ENCODE measurements at places on chromosomes 13 and 19.

DNA sequence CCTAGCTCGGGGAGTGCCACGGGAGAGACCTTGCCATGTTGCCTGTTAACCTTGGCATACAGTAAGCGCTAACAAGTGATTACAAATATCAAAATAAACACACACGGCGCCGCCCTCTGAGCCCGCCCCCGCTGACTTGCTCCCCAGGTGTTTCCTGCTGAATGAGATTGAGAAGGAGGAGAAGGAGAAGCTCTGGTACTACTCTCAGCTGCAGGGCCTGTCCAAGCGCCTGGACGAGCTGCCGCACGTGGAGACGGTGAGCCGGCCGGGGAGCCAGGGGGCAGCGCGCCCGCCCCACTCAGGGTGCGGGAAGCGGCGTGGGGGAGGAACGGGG lies 5.0 kb downstream of the APC2 start:
- DNase-seq: no peak

DNA sequence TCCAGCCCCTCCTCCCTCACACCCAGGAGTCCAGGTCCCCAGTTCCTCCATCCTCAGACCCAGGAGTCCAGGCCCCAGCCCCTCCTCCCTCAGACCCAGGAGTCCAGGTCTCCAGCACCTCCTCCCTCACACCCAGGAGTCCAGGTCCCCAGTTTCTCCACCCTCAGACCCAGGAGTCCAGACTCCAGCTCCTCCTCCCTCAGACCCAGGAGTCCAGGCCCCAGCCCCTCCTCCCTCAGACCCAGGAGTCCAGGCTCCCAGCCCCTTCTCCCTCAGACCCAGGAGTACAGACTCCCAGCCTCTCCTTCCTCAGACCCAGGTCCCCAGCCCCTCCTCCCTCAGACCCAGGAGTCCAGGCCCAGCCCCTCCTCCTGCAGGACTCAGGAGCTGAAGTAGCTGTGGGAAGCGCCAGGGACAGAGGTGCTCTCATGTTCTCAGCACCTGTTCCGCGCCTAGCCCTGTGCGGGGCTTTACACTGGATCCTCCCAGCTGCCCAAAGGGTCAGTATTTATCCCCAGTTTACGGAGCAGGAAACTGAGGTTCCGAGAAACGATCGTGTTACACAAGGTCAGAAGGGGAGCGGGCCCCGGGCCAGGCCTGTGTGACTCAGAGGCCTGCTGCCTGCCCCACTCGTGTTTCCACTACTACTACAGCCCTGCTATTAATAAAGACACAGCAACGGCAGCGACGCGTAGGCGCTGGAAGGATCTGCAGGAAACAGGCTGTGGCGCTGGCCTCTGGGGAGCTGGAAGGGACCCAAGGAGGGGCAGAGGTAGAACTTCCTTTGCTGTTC lies 1.7 kb upstream of the SBK3 start:
- no peak for DNase-seq

GRCh38 chr19:37817180-37817981 lies 38.0 kb upstream of the ZNF573 start:
- peak; percentile 13 for DNase-seq

GRCh38 chr13:49086722-49087121 lies 111.0 kb downstream of the FNDC3A start:
- DNase-seq: no peak

DNA sequence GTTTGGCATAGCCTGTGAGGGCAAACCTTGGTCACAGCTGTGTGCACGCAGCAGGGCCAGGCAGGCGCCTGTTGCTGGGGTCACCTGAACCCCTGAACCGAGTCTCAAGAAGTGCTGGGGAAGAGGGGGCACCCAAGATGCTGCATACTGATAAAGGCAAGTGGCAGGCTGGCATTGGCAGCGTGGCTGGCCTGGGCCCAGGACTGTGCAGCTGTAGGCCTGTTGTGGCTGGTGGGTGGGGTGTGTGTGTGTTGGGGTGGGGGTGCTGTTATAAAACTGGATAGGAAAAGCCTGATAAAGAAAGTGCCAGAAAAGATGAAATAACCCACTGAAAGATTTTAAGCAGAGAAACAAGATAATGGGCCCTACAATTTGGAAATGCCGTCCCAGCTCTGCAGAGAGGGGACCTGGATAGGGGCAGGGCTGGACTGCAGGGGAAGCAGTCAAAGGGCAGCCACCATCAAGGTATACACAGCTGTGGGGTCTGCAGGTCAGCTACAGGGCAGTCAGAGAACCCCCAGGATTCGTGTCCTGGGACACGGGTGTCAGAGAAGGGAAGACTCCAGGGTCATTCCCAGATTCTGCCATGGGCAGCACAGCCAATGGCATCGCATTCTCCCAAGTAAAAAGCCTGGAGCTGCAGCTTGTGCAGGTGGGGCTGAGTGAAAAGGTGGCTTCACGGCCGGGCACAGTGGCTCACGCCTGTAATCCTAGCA lies 33.2 kb downstream of the CILP2 start:
- no peak for DNase-seq

GRCh38 chr19:17333611-17334413 lies 843 bp downstream of the ANO8 start:
- DNase-seq: peak; percentile 64

DNA sequence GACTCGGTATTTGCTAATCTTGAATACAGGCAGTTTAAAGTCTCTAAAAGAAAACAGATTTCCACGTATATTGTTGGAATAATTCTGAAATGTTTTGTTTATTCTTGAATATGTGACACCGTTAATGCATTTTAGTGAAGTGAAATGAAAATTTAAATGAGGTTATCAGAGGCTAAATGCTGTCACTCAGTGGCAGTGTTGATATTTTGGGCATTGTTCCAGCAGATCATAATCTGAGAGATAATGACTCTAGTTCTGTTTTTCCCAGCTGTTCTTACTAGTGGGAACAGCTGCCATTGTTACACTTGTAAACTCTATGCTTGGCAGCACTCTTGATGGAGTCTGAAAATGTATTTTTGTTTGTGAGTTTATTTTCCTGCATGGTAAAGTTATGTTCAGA lies 365.6 kb upstream of the SLC10A2 start:
- no peak for DNase-seq

DNA sequence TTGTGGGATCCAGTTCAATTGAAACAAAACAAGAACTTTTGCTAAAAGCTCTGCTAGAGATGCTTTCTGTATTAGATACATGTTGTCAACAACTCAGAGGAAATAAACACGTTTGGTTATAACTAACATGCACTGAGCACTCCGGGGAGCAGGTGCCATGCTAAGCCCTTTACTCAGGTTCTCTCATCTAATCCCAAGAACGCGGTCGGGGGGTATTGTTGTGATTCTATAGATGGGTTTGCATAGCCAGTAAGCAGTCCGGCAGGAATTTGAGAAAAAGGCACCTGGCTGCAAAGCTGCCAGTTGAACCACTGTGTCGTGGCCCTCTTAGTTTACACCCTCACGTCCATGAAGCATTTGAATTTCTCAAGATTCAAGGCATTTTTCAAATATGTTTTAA lies 24.3 kb upstream of the SPACA7 start:
- DNase-seq: no peak

- DNase-seq: no peak
Measured at GRCh38 chr19:11435833-11436313, 438 bp downstream of the PRKCSH start.

DNA sequence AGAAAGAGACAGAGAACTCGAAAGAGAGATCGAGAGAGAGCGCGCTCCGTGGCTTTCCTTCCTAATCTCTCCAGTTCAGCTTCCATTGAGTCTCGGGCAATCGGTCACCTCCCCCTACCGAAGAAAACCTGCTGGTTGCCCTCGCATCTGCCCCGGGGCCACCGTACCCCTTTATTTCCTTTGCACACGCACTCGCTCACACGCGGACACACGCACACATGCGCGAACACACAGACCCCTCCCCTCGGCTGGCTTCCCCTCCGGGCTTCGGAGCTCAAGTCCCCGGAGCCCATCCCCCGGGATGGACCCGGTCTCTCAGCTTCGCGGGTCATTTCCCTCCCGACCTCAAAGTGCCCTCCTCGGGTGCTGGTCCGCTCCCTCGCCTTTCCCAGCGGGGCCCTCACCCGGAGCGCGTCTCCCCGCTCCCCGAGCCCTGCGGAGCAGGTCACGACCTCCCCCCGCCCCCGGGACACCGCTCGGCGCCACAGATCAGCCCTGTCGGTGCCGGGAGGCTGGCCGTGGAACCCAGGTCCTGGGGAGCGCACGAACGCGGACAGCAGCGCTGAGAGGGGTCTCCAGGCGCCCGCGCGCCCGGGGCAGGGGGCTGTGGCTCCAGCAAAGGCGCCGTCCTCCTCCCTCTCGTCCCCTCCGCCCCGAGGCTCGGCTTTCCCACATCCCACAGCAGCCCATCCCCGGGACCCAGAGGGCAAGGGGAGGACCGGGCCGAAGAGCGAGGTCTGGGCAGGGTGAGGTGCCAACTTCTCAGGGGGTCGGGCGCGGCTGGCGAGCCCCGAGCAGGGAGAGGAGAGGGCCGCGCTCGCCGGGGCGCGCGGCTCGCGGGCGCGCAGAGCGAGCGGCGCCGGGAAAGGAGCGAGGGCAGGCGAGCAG lies 1.8 kb downstream of the DACH1 start:
- DNase-seq: no peak

GRCh38 chr19:3296446-3296845 lies 69.9 kb upstream of the NFIC start:
- DNase-seq: no peak

DNA sequence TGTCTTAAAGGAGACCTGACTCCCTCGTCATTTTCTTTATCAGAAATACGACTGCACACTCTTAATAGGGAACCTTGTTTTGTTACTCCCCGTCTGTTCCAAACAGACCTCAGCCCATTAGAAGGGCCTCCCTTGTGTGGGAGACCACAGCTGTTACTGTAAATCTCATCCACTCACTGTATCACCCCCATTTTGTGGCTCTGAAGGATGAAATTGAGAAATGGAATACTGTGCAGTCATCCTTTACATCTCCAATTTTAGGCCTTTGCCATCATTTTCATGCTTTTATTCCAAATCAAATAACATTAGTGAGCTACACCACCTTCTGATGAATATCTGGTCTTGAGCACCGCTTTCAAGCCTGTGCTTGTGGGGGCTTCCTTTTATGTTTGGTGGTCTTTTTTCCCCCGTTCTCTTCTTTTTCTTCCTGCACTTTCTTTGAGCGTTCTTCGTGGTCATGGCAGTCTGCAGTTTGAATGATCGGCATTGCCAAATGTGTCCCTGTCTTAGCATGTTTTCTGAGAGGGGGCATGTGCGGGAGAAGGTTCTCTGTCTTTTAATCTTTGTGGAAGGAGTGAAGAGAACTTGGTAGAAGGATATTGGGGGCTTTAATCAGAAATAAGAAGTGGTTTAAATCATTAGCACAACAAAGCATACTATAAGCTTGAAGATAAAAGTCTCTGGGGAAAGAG lies 65.8 kb downstream of the GGACT start:
- no peak for DNase-seq

DNA sequence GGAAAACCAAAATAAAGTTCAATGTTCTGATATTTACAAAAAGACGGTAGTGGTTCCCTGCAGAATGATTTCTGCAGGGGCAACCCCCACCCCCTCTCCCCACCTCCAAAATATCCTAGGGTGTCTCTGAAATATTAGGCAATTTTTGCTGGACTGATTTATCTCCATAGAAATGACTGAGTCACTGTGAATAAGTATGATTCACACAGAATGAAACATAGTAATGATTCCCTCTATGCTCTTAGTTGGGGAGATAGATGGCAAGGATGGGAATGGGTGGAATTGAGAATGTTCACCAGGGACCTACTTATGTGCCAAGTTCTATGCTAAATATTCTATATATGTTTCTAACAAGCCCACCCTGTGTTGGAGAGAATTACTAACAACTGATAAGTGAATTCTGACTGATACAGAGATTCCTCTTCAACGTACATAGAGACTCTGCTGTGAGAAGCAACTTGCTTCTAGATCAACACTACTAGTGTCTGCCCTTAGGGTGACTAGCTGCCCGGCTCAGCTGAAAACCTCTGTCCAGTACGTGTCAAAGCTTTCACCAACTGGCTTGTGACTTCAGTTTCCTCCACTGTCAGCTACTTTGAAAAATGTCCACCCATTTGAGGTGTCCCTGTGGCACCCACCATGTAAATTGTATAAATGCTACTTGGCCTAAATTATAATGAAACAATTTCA lies 38.4 kb upstream of the RAP2A start:
- DNase-seq: no peak

DNA sequence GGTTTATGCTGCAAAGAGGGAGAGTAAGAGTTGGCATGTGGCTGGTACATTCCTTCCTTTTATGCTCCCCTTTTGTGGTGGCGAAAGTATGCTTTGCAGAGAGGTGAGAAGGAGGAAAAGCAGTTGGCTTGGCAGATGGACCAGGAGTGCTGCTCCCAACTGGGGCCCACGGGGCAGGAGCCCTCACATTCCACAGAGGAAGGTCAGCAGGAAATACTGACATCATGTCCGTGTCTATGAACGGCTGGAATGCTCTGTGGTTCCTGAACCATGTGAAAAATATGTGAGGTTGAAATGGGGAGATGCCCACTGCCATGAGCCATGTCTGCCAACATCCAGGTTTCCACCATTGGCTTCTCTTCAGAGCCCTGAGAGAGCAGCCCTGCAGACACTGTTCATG lies 33.3 kb upstream of the GAS6 start:
- no peak for DNase-seq

- DNase-seq: no peak
Measured at GRCh38 chr13:46134494-46134893, 29.7 kb upstream of the CPB2 start.

GRCh38 chr19:11377756-11378155 lies 3.3 kb downstream of the SWSAP1 start:
- no peak for DNase-seq

DNA sequence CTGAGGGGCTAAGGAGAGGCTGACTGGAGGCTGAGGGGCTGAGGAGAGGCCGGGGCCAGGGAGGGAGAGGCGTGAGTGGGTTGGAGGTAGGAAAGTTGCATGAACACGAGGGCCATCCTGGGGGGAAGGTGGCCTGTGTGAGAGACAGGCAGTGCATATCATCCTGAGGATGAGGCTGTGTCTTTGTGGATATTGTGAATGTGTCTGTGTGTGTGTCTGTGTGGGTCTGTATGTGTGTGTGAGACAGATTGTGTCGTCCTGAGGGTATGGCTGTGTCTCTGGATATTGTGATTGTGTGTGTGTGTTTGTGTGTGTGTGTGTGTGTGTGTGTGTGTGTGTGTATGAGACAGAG lies 422 bp downstream of the ZNF71 start:
- DNase-seq: no peak

DNA sequence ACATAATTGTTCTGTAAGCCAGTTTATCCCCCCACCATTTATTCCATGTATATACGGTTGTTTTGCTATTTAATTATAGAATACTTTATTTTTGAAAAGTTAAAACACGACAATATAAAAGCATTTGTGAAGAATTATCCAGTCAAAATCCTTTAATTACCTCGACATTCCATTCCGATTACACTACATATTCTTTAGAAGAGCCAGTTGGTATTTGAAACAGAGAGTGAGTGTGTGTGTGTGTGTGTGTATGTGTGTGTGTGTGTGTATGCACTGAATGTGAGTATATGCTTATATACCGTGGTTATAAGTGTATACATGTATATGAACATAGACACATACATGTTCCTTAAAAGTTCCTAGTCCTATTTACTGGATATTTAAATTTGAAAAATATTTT lies 87.8 kb upstream of the KLF5 start:
- no peak for DNase-seq

All from stimulated activated CD8-positive, alpha-beta memory T cell treated with anti-CD3 and anti-CD28 coated beads, Interleukin-4, amount 100 ng/mL, for 24 hours (primary cell).